ENCODE measurements at places on chromosomes 7 and 10. TPM values are rescaled to one million over a fixed set of nuclear protein-coding genes. Genes with fewer than 3 reads are reported as not detected.

- no peak for DNase-seq
Measured at GRCh38 chr10:62705789-62706188, 98.7 kb upstream of the ADO start.

DNA sequence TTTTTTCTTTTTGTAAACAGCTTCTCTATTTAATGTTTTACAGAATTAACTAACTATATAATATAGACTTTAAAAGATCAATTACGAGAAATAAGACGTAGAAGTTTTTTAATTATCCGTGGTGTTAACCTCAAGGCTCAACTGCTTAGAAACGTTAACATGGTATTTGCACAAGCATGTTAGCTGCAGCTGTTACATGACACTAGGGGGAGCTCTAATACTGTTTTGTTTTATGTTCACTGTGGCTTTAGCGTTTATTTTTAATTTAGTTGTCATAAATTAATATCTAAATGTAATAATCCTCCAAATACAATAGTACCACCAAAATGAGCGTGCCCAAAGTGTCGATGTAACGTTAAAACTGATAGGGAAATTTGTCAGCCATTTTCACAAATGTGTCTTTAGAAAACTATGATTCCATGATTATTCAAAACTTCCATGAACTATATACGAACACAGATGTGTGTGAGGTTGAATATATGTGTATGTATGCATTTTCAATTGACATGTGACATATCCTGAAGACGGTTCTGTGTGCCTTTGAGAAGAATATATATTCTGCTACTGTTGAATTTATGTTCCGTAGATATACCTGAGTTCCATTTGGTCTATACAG, 828.8 kb upstream of the MBL2 start:
- DNase-seq, result no peak

DNA sequence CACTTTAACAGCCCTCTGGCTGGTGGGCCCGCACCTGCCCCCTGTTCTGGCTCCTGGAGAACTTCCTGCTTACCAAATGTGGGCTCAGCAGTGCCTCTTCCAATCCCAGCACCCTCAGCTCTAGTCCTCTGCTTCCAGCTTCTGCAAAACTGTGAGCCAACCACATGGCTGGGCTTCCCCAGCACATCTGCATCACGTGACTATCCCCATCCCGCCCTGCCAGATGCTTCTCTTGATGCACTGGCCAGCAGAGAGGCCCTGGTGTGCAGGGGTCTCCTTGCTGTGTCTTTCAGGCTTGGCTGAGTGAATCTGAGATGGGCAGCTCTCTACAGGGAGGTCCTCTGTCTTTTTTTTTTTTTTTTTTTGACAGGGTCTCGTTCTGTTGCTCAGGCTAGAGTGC, 43.8 kb upstream of the DMBT1 start:
- DNase-seq, result no peak

- no peak for DNase-seq
Measured at GRCh38 chr10:45006276-45007030, 5.7 kb downstream of the ZNF22 start.

The IL6 gene
- total RNA-seq, result not detected

DNA sequence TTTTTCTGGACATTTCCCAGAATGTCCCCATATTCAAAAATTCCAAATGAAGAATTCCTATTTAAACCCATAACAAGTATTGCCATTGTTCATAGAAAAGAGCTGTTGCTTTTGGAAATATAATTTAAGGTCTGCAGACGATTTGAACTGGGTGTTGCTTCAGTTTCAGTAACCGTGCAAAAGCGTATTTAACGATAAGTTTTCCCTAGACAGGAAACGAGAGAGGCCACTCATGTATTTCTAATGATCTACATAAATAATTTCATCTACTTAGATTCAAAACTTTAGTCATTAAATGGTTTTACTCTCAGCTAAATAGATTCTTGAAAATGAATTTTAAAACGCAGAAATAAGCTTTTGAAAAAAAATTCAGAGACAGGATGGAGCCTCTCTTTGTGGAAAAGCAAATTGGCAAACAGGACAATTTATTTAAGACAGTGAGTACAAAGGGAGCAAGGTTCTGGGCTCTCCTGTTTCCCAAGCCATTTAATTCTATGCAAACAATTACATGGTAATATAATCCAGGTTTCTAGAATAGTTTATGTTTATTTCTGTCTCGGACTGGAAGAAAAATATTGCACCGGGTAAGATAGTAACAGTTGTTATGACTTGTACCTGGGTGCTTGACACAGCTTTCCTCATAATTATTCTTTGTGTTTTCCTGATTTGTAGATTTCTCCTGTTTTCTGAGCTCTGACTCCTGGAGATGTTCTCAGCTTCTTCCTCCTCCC, 263.0 kb downstream of the BAMBI start:
- no peak for DNase-seq

Data from lower leg skin (tissue), 4 donors.